Caki2 (cell line): ENCODE measurements at places on chromosomes 5 and 9.
A peak's percentile ranks its signal among the peaks of the same experiment; 100 is the strongest.

GRCh38 chr9:98986866-98987651, 43.4 kb downstream of the COL15A1 start:
- DNase-seq: no peak

GRCh38 chr9:77677397-77677796, 29.3 kb upstream of the GNA14 start:
- no peak for DNase-seq

DNA sequence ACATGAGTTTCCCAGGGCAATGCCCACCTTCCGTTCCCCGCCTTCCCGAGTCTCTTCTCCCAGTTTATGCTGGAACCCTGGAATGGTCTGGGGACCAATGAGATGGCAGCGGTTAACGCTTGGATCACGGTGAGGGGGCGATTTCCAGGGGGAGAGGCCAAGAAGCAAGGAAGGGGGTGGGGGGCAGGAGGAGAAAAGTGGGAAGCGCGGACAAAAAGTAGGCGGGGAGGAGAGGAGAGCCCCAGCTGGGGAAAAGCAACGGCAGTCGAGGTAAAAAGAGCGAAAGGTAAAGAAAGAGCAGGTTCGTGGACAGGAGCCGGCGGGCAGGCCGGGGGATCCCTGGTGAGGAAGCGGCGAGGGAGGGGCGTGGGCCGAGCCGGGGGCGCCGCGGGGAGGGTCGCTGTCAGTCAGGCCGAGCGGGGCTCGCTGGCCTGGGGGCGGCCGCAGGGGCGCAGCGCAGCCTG, 508 bp upstream of the SNCAIP start:
- DNase-seq: no peak

DNA sequence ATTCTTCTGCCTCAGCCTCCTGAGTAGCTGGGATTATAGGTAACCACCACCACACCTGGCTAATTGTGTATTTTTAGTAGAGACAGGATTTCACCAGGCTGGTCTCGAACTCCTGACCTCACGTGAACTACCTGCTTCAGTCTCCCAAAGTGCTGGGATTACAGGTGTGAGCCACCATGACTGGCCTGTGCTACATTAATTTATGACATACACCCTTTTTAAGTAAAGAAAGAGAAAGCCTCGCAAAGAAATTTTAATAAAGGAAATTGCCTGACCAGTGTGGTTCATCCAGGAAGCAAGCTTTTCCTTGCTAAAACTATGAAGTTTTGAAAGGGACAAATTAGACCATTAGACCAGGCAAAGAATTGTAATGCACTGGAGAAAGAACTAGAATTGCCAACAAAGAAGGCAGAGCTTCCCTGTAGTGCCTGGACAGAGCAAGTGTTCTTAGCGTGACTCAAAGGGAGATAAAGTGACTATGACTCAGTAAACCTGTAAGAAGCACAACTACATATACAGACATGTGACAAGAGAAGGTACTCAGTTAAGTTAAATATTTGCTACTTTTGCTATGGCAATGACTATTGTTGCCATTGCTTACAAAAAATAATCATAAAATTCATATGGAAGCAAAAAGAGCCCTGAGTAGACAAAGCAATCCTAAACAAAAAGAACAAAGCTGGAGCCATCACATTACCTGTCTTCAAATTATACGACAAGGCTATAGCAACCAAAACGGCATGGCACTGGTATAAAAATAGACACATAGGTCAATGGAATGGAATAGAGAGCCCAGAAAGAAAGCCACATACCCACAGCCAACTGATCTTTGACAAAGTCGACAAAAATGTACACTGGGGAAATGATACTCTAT, 54.6 kb downstream of the FYB1 start:
- no peak for DNase-seq

GRCh38 chr9:92795598-92796336, 31.1 kb upstream of the BICD2 start:
- DNase-seq: no peak

DNA sequence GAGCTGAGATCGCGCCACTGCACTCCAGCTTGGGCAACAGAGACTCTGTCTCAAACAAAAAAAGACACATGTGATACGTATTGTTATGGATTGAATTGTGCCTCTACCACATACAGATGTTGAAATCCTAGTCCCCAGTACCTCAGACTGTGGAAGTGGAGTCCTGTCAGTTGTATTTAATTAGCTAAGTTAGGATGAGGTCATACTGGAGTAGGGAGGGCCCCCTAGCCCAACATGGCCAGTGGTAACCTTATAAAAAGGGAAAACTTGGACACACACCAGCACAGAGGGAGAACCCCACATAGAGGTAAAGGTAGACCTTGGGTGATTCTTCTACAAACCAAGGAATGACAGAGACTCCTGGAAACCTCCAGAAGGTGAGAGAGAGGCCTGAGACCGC, 119.8 kb downstream of the GADD45G start:
- DNase-seq: no peak

DNA sequence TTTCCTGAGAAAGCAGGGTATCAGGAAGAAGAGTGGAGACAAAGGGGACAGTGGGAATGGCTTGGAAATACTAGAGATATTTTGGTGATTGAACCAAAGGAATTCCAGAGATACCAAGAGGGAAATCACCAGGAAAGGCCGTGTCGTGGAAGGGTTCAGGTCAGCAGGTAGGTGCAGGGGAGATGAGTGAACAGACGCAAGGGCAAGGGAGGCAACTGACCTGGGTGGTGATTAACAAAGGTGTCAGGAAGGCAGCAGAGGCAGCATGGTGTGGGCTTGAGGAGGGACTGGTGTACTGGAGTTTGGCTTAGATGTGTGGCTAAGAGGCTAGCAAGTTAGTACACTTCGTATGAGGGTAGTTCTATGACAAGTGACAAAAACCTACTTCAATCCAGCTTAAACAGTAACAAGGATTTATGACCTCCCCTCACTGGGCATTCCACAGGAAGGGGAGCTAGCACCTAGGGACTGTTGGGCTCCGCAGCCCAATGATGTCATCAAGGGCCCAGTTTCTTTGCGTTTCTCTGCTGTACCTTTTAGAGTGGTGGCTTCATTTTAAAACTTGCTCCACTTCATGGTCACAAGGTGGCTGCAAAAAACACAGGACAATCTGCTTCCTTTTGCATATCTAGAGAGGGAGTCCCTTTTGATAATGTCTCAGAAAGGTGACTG, 37.0 kb downstream of the INIP start:
- DNase-seq: no peak

DNA sequence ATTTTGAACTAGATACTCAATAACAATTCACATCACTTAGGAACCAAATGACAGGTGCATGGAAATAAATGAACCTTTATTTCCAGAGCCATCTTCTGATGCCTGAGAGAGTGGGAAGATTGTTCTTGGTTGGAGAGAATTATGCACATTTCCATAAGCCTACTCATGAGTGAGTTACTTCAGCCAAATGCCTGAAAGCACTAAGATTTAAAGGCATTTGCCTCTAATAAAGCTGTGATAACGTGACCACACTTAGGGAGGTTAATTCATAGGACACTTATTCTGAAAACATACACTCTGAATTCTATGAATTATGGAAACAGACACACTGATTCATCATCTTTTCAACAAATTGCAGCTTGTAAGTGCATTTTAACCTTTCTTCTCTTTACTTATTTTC, 40.0 kb downstream of the KCTD16 start:
- no peak for DNase-seq

DNA sequence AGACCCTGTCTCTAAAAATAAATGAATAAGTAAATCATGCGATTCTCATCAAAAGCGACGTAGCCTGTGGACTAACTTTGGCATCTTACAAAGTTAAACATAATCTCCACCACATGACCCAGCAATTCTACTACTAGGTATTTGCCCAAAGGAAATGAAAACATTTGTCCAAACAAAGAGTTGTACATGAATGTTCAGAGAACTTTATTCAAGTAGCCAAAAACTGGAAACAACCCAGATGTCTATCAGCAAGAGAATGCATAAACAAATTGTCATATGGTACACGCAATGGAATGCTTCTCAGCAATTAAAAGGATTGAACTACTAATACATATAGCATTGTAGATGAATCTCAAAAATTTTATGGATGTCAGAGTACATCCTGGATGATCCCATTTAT, 82.6 kb downstream of the ADRB2 start:
- DNase-seq: peak; percentile 72

- DNase-seq: no peak
Measured at GRCh38 chr9:12964271-12964670, 189.5 kb downstream of the LURAP1L start.
